ENCODE measurements at places on chromosomes 4 and X.

- no peak for DNase-seq
Observed at GRCh38 chr4:57191523-57192034, 81.4 kb upstream of the IGFBP7 start.

DNA sequence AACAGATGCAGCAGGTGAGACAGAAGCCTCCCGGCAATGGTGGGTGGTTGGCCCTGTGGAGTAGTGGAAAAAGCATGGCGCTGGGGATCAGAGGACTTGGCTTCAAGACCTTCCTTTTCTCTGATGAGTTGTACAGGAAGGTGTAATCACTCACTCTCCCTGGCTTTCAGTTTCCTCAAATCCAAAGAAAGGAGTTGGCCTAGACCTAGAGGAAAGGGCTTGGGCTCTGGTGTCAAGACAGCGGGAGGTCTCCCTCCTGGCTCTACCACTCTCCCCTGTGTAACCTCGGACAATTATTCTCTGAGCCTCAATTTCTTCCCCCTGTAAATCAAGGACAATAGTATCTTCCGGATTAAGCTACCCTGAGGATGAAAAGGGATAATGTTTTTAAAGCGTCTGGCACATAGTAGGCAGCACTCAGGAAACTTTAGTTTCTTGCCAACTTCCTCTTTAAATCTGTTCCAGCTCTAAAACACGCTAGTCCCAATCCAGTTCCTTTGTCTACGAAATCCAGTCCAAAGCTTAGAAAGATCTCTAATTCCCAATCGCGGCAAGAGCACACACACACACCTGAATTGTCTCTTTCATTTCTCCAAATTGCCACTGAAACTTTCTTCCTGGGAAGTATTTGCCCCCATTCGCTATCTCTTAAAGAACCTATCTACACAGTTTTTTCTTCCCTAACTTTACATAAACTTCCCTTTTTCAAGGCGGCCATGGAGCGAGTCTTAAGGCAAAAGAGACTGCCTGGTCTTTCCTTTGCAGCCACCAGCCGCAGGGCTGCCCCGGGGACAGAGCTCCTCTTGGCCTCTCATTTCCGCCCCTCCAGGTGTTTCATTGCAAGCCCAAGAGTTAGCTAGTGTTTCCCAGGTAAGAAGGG, 29.9 kb upstream of the GPC4 start:
- DNase-seq, result no peak

GRCh38 chr4:121842862-121843261, 19.2 kb upstream of the CCNA2 start:
- DNase-seq, result no peak

- no peak for DNase-seq
Observed at GRCh38 chr4:97300561-97300960, 842.7 kb downstream of the STPG2 start.

DNA sequence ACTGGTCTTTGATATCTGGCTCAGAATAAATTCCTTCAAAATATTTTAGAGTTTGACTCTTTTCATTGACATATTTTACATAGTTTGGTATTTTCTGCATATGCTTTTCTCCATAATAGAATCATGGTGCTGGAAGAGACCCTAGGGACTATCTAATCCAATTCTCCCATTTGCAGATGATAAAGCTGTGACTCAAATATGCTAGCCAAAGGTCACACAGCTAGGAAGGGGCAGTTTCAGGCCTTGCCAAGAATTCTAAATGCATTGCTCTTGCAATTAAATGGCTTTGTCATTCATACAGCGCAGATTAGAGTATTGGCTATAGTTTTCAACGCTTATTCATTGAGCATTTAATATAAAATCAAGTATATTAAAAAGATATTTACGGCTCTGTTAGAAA, 374.1 kb upstream of the RASGEF1B start:
- no peak for DNase-seq

GRCh38 chr4:148649652-148650331, 207.6 kb upstream of the NR3C2 start:
- DNase-seq, result no peak

DNA sequence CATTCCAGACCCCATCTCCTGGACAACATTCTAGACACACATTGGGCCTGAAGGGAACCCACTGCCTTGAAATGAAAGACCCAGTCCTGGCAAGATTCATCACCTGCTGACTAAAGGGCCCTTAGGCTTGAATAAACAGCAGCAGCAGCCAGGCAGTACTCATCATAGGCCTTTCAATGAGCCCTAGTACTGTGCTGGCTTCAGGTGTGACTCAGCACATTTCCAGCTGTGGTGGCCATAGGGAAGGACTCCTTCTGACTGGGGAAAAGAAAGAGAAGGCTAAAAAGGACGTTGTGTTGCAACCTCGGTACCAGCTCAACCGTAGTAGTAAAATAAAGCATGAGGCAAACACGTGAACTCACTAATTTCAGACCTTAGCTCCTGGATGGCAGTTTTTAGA, 344.0 kb downstream of the ACTRT1 start:
- DNase-seq, result no peak

DNA sequence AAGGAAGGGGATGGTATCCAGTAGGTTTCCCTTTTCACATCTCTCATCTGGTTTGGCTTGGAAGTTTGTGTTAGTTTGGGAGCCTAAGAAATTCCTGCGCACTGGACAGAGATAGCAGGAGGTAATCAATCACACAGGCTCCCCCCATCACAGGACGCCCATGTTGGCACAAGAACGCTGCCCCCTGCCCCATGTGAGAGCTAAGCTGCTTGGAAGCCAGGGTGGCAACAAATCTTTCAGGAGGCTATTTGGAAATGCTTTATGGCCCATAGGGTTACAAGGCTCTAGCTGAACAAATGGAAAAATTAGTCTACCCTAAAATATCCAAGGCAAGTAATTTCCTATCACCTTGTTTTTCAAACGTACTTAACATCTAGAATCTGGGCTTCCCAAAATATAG, 54.0 kb downstream of the SOD3 start:
- no peak for DNase-seq

DNA sequence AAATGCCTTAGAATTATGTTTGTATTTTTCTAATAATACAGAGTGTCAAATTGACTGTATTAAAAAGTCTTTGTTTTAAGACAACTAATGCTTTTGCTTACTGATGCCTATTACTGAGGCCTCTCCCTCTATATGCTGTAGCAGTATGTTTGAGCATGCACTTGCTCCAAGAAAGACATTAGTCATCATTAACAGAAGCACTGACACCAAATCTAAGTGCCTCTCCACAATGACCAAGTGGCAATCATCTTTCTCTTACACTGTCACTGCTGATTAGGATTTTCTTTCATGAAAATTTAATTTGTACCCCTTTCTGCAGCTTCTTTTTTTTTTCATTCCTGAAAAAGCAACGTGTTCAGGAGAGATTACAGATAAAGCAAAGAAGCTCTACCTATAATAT, 11.1 kb upstream of the MAB21L2 start:
- DNase-seq, result no peak

DNA sequence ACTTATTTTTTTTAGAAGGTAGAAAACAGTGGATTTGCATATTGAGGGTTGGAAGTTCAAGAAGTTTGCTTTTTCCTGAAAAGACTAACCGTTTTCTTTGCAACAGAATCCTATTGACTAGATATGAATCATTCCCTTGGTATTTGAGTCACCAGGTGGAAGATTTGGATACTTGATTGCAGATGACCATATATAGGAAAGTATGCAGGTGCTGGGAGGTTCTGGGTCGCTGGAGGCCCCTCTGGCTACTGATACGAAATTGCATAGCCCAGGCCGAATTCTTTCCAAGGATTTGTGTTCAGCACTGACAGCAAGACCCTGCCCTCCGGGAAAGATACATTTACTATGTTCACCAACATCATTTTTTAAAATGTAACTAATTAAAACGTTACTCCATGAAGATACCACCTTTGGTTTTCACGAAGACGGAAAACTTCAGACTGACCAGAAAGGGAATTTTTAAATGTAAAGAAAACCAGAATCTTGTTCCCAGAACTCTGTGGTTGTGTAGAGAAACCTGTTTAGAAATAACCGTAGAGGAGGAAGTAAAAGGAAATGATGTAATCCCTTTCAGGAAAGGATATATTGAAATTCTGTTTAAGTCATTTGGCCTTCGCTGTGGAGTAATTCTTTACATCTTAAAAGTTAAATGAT, 946 bp downstream of the ANXA3 start:
- DNase-seq, result no peak

DNA sequence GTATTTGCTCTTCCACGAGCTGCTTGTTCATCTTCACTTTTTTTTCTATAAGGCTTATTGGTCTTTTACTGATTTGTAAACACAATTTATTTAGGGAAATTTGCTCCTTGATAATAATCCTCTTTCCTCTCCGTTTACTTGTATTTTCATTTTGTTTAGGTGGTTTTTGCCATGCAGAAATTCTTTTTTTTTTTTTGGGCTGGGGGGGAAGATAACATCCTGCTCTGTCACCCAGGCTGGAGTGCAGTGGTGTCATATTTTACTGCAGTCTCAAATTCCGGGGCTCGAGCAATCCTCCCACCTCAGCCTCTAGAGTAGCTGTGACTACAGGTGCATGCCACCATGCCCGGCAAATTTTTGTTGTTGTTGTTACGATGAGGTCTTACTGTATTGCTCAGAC, 31.6 kb upstream of the BRS3 start:
- no peak for DNase-seq

DNA sequence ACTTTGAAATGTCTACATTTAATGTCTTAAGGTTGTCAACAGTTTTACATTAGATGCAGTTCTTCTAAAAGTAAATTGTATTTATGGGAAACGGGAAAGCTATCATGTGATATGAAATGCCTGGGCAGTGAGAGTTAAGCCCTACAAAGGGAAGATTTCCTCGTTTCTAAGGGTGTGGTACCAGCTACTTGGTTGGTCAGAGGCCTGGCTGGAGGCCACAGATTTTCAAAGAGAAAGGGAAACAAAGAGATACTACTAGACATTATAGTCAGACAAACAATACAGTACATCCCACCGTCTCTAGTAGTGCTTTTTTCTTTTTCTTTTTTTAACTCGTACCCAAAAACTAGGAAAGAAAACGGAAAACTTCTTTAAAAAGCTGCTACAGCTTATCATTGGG, 467.8 kb downstream of the PCDH7 start:
- DNase-seq, result no peak

GRCh38 chr4:16351161-16351560, 124.9 kb upstream of the TAPT1 start:
- DNase-seq, result no peak

DNA sequence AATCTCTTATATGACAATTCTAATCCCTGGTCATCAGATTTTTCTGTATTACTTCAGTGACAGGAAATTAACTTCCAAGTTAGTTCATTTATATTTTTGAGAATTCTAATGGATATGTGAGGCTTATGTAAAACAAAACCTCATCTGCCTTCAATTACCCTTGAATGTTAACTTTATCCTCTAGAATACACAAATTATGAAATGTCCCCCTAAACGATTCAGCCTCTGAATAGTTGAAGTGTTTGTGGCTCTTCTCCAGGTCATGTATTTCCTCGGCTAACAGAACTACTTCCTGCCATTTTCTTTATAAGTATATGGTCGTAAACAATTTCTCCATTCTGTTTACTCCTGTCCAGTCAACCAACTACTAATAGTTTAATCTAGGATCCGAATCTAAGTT, 401.3 kb downstream of the PCDH10 start:
- no peak for DNase-seq

- no peak for DNase-seq
Observed at GRCh38 chr4:24564488-24564887, 19.9 kb downstream of the DHX15 start.

DNA sequence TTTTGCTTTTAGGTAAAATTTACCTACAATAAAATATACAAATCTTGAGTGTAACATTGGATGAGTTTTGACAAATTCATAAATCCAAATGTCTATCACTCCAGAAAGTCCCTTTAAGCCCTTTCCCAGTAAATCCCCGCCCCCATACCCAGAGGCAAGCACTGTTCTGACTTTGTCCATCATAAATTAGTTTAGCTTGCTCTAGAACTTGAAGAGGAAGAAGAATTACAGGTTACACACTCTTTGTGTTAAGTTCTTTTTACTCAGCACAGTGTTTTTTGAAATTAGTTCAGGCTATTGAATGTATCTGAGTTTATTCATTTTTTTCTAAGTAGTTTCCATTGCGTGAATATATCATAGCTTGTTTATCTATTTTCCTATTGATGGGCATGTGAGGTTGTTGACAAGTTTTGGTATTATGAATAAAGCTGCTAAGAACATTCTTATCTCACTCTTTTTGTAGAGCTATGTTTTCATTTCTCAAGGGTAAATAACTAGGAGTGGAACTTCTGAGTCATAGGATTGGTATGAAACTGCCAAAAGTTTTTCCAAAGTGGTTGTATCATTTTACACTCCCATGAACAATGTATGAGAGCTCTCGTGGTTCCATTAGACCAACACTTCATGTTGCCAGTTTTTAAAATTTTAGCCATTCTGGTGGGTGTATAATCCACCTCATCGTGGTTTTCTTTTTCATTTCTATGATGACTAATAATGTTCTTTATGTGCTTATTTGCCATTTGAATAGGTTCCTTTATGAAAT, 22.4 kb upstream of the HPSE start:
- no peak for DNase-seq

DNA sequence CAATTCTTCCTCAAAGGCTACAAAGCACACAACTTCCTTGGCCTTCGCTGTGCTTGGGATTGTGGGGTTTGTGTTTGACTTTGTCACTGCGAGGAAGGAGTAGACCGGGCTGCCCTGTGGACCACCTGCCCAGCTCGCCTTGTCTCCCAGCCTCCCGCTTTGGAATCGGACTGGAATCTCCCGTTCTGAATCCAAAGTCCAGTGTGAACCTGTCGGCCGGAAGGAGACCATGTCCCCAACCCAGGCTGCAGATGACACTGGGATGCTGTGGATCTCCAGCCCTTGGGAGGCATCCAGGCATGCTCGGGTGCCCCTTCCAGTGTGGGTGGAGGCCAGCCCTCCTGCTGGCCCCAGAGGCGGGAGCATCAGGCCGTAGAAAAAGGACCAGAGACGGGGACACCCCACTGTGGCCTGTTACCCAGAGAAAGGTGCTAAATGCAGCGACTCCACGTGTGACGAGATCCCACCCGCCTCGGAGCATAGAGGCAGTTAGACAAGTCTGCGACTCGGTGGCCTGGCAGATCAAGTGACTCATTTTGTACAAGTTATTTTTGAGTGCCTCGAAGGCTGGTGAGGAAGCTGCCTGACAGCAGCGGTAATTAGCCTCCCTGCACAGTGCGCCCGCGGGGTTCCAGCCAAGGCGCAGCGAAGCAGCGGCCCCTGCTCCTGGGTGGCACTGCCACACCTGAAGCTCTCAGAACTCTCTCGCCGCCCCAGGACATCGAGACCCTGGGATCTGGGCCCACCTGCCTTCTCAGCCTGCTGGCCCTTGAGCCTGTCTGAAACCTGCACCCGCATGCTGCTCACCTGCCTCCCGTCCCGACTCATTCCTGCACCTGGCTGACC, 57.5 kb downstream of the ADRA2C start:
- DNase-seq, result peak; percentile 8

- DNase-seq, result no peak
Observed at GRCh38 chr4:26566133-26566532, 17.8 kb upstream of the TBC1D19 start.

- peak; percentile 72 for DNase-seq
Observed at GRCh38 chr4:7744142-7744804, 195.4 kb downstream of the AFAP1 start.

DNA sequence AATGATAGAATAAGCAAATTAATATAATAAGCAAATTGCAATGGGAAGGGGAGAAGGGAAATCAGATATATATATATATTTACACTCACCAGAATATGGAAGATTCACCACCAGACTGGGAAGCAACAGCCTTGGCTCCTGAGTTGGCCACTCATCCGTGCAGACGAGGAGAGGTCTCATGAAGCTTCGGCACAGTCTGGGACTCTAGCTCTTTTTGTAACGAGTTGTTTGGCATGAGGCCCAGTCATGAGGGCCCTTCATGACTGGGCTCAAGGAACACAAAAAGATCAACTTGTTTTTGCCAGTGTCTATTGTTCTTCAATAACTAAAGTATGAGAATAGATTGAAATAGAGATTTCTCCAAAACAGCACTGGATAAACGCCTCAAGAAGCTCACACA, 176.4 kb downstream of the ADGRA3 start:
- DNase-seq, result no peak

All from Ammon's horn (tissue), 1 donor.